ENCODE measurements at places on chromosomes 1 and 21. TPM values are rescaled to one million over a fixed set of nuclear protein-coding genes. Genes with fewer than 3 reads are reported as not detected.

The RPTN gene
- polyA plus RNA-seq, result not detected

The FCRL6 gene
- 0.41 TPM for polyA plus RNA-seq

The PDE9A gene
- 7.3 TPM for polyA plus RNA-seq

- DNase-seq, result no peak
Observed at GRCh38 chr1:222454782-222455181, 93.1 kb downstream of the HHIPL2 start.

DNA sequence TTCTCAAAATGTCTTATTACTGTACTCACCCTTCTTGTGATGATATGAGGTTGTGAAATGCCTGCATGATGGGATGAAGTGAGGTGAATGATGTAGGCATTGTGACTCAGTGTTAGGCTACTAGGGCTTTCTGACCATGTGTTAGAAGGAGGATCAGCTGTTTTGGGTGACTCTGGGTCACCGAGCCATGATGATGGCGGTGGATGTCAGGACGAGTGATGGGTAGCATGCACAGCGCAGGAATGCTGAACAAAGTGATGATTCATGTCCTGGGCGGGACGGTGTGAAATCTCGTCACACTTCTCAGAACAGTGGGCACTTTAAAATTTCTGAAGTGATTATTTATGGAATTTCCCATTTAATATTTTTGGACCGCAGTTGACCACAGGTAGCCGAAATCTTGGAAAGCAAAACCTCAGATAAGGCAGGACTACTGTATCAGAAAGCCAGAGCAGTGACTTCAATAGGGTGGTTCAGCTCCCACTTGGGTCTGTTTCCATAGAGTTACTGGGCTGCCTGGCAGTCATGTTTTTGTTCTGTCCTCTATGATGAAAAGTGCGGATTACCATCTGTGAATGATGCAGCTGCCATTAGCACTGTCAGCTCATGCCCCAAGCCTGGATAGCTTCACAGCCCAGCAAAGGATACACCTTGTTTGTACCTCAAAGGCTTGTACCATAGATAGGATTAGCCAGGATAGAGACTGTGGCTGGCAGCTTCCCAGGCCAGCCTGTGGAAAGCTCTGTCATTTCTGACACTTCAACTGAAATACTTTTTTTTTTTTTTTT, 26.6 kb downstream of the IL6R start:
- no peak for DNase-seq

- DNase-seq, result no peak
Observed at GRCh38 chr1:187646536-187647107, 817.9 kb downstream of the PLA2G4A start.

GRCh38 chr1:185311589-185312225, 5.3 kb downstream of the IVNS1ABP start:
- DNase-seq, result no peak

DNA sequence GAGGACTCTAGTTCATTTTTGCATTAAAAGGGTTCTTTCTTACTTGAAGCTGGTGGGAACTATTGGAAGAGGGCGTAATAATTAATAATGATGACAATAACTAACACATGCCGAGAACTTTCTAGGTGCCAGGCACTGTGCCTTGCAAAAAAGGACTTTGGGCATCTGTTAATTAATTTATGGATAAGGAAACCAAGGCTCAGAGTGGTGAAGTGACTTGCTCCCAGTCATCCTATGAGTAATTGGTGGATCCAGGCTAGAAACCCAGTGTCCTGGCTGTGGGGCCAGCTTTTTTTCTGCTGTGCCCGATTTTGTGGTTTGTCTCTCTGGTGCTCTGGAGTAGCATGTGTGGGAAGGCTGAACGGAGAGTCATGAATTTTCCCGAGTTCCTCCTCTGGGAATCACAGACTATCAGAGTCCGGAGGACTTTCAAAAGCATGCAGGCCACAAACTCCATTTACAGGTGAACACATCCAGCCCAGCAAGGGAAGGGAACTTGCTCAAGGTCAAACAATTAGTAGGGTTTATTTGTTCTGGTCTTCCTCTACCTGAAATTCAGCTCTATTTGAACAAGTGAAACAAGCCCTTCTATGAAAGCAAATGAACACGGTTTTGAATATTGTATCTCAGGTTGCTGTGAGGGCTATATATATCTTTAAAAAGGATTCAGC, 23.4 kb downstream of the ROR1 start:
- no peak for DNase-seq

The CRYAA gene
- not detected for polyA plus RNA-seq

The APCS gene
- not detected for polyA plus RNA-seq

The ITLN2 gene
- not detected for polyA plus RNA-seq

GRCh38 chr1:236287757-236288619, 6.2 kb upstream of the ERO1B start:
- DNase-seq, result no peak

The LIN9 gene
- polyA plus RNA-seq, result 11.3 TPM

The CYP4A22 gene
- 8.2 TPM for polyA plus RNA-seq

DNA sequence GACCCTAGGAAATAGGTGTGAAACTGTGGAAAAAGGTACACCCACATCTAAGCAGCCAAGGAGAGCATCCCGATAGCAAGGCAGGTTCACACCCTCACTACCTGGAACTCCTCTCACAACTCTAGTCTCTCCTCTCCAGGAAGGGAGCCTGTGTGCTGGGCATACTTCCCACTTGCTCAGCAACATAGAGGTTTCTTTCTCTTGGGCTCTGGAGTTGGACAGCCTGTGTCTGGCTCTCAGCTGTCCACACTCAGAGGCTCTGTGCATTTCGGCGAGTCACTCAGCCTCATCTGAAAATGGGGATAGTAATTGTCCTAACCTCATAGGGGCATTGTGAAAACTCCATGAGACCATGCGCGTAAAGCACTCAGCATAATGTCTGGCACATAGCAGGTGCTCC, 29.6 kb upstream of the VWA5B1 start:
- no peak for DNase-seq

The TM2D1 gene
- polyA plus RNA-seq, result 82.1 TPM

The RHD gene
- 0.75 TPM for polyA plus RNA-seq

The BRDT gene
- not detected for polyA plus RNA-seq

DNA sequence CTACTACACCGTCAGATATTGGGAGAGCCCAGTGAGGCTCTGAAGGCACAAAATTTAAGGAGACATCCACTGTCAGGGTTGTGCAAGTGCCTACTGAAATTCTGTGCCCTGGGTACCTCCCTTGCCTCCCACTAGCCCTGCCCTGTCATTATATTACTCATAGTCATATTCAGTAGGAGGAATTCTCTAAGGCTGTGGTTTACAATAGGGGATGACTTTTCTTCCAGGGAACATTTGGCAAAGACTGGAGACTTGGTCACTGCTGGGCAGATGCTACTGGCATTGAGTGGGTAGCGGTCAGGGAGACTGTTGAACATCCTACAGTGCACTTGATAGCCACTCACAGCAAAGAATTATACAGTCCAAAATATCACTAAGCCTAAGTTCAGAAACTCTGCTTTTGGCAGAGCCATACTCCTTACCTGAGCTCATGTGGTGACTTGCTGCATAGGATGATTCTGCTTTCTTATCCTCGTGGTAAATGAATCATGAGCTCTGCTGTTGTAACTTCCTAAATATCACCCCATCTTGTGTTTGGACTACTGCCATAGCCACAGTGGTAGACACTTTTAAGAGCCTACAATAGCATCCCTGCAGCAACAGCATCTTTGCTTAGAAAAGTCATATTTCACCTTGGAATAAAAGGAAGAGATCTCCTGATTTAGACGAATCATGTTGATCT, 563.4 kb upstream of the PLXNA2 start:
- no peak for DNase-seq

The GIPC2 gene
- polyA plus RNA-seq, result 18.7 TPM

DNA sequence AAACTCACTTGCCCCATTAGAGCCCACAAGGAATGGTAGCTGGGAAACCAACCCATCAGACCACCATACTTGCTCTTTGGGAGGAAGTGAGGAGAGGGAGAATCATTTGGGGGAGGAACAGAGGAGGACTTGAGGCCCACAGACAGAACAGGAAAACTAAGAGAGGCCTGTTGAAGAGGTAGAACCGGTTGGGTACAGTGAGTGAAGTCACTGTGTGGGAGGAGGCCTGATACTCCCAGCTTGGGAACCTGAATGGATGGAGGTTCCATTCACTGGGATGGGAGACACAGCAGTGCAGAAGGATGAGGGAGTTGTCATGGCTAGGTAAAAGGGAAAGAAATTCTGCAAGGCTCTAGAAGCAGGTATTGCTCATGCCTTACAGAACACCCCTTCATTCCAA, 63.4 kb upstream of the PSEN2 start:
- no peak for DNase-seq

DNA sequence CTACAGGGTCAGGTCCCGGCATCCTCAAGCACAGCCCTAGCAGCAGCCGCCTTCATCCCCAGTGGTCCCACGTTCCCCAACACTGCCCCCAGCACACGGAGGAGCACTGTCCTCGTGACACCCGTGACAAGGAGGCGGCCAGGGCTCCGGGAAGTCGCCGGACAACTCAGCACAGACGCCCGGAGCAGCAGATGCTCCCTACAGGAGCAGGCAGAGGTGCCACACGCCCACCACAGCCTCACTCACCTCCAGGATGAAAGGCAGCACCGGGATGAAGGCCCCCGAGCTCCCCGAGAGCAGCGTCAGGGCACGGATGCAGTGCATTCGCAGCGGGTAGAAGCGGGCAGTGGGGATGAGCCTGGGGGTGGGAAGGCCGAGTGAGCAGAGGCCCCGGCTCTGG, 8.2 kb downstream of the NOC2L start:
- DNase-seq, result no peak

The CYP2J2 gene
- polyA plus RNA-seq, result 1.4 TPM

- DNase-seq, result no peak
Observed at GRCh38 chr21:27021046-27021445, 54.2 kb upstream of the ADAMTS5 start.

Measured in left renal pelvis (tissue), 4 donors.